ENCODE measurements at places on chromosomes 13 and 19.

GRCh38 chr19:6271251-6271650 lies 8.5 kb downstream of the MLLT1 start:
- H3K4me1 ChIP-seq = peaks cover 2% of the 10 kb centered on the region
- H3K27ac ChIP-seq = no peak overlapping the region
- DNase-seq = no peak
- H3K4me3 ChIP-seq = no peak overlapping the region
- peaks cover 21% of the 10 kb centered on the region for H3K36me3 ChIP-seq

DNA sequence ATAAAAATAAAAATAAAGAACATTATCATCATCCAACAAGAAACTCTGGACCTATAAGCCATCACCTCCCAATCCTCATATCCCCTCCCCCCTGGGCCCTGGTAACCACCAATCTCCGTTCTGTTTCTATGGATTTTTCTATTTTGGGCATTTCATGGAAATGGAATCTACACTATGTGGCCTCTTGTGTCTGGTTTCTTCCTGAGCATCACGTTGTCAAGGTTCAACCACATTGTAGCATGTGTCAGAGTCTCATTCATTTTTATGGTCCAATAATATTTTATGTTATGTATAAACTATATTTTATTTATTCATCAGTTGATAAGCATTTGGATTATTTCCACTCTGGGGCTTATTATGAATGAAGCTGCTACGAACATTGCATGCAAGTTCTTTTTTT lies 26.9 kb downstream of the SULT2B1 start:
- H3K36me3 ChIP-seq = no peaks in the 10 kb centered on the region
- H3K4me3 ChIP-seq = no peak overlapping the region
- H3K4me1 ChIP-seq = no peaks in the 10 kb centered on the region
- no peak overlapping the region for H3K27ac ChIP-seq
- H3K27me3 ChIP-seq = no peaks in the 10 kb centered on the region

- H3K36me3 ChIP-seq = no peaks in the 10 kb centered on the region
- DNase-seq = peak; percentile 83
- H3K27ac ChIP-seq = peak overlapping the region; percentile 82
- H3K27me3 ChIP-seq = no peaks in the 10 kb centered on the region
Measured at GRCh38 chr13:97975848-97976609, 22.6 kb downstream of the IPO5 start.

GRCh38 chr13:112452380-112453206 lies 76.4 kb downstream of the SPACA7 start:
- H3K4me3 ChIP-seq = no peak overlapping the region
- H3K36me3 ChIP-seq = no peaks in the 10 kb centered on the region
- H3K27ac ChIP-seq = no peak overlapping the region
- H3K4me1 ChIP-seq = no peaks in the 10 kb centered on the region

DNA sequence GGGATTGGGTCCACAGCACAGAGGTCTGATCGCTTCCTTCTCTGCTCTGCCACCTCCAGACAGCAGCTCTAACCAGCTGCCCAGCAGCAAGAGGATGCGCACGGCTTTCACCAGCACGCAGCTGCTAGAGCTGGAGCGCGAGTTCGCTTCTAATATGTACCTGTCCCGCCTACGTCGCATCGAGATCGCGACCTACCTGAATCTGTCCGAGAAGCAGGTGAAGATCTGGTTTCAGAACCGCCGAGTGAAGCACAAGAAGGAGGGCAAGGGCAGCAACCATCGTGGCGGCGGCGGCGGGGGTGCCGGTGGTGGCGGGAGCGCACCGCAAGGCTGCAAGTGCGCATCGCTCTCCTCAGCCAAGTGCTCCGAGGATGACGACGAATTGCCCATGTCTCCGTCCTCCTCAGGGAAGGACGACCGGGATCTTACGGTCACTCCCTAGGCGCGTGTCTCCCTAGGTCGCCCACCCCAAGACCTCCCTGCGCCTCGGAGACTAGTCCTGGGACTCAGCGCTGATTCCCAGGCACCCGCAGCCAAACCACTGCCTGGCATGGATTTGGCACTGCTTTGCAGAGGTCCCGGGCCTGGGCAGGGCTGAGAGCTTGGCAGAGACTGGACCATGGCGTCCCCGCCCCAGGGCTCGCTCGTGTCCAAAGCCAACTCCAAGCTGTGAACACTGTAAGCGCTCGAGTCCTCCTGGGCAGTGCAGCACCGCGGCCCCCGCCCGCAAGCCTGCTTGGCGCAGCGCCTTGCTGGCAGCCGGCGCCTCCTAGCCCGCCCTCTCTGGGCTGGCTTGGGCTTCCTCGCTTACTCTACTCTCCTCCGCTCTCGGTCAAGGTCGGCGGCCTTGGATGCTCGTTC lies 1.5 kb downstream of the GSX1 start:
- peaks cover 38% of the 10 kb centered on the region for H3K4me1 ChIP-seq
- H3K27me3 ChIP-seq = peaks cover 80% of the 10 kb centered on the region
- DNase-seq = no peak
- no peak overlapping the region for H3K27ac ChIP-seq

DNA sequence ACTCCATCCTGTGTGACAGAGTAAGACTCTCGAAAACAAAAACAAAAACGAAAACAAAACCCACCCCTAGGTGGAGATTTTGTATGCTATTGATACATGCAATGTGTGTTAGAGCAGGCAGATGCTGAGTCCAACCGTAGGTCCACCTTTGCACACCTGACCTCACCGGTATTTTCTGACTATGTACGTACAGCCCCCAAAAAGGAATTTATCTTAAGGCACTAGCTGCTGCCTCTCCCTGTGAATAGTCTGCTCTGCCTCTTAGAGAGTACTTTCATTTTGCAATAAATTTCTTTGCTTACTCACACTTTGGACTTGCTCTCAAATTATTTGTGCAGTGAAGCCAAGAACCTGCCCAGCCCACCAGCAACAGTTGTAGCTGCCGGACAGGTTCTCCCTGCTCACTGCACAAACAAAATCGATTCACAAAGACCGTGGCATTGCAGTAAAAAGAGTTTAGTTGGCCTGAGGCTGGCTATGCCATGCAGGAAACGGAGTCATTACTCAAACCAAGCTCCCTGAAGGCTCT lies 8.2 kb upstream of the ZNF77 start:
- no peak for DNase-seq
- peaks cover 8% of the 10 kb centered on the region for H3K4me1 ChIP-seq
- no peak overlapping the region for H3K4me3 ChIP-seq
- H3K27ac ChIP-seq = no peak overlapping the region
- H3K27me3 ChIP-seq = no peaks in the 10 kb centered on the region
- H3K36me3 ChIP-seq = no peaks in the 10 kb centered on the region

DNA sequence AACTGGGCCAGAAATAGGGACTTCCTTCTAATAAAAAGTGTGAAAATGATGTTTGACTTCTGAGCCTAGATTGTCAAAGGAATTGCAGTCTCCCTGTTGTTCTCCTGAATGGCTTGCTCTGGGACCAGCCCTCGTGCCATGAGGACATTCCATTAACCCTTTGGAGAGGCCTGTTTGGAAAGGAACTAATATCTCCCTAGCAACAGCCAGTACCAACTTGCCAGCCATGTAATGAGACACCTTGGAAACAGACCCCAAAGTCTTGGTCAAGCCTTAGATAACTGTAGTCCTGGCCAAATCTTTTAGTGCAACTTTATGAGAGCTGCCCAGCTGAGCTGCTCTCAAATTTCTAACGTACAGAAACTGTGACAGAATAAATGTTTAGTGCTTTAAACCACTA lies 8.2 kb upstream of the SIAH3 start:
- no peak for DNase-seq
- no peaks in the 10 kb centered on the region for H3K4me1 ChIP-seq
- H3K36me3 ChIP-seq = no peaks in the 10 kb centered on the region
- no peak overlapping the region for H3K27ac ChIP-seq
- H3K27me3 ChIP-seq = no peaks in the 10 kb centered on the region
